ENCODE measurements at places on chromosomes 4 and X.

- H3K27ac ChIP-seq: no peak overlapping the region
- no peaks in the 10 kb centered on the region for H3K36me3 ChIP-seq
- no peaks in the 10 kb centered on the region for H3K27me3 ChIP-seq
- H3K4me1 ChIP-seq: no peaks in the 10 kb centered on the region
- no peak overlapping the region for H3K4me3 ChIP-seq
- no peak for DNase-seq
These were observed 22.8 kb upstream of the PIN4 start for GRCh38 chrX:72158773-72159172.

DNA sequence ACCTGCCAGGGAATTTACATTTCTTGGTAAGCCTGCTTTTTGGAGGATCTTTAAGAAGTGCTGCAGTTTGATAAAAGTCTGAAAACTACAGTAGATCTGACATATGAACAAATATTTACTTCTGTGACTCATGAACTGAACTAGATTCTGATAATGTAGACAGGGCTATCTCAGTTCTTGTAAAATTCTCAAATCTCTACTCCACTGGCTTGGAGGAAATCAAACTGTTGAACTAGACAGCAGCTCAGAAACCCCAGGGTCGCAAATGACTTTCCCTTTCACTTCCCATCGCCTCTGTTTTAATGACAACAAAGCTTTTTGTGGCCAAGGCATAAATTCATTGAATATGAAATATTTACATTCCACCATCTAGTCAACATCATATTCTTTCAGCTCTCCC lies 15.4 kb upstream of the OCIAD1 start:
- no peak overlapping the region for H3K27ac ChIP-seq
- H3K27me3 ChIP-seq: no peaks in the 10 kb centered on the region
- H3K4me1 ChIP-seq: no peaks in the 10 kb centered on the region
- H3K4me3 ChIP-seq: no peak overlapping the region
- no peak for DNase-seq
- H3K36me3 ChIP-seq: no peaks in the 10 kb centered on the region

DNA sequence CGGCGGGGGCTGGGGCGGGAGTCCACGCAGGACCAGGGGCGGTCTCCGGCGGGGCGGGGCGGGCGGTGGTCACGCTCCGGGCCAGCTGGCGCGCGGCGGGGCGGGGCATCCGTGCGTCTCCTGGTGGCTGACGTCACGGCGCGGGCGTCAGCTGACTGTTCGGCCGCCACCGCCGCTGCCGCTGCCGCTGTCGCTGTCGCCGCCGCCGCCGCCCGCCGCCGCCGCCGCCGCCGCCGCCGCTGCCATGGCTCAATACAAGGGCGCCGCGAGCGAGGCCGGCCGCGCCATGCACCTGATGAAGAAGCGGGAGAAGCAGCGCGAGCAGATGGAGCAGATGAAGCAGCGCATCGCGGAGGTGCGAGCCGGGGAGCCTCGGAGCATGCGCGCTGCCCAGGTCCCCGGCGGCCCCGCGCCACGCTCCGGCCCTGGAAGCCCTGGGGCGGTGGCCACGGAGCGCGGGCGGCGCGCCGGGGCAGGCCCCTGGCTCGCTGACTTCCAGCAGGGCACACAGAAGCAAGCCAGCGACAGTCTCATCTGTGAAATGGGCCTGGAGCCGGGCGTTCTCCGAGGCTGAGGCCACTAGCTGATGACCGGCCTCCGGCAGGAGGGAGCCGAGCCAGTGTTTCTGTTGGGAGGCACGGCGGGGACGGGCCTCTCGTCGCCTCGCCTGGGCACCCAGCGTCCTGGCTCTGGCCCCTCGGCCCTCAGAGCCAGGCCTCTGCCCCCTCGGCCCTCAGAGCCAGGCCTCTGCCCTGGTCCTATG lies at the start of gene FAM50A:
TSS of gene FAM50A (plus strand) at position 150 of the 763 bp plus-strand sequence. CDS start at position 245, 95 bp downstream.
- peak within 1 kb of the TSS; percentile 83 for H3K27ac ChIP-seq
- peak within 1 kb of the TSS; percentile 59 for H3K4me3 ChIP-seq
- peaks cover 20% of the 10 kb centered on the region for H3K4me1 ChIP-seq
- no peaks in the 10 kb centered on the region for H3K36me3 ChIP-seq
- peak; percentile 85 for DNase-seq

- H3K36me3 ChIP-seq: no peaks in the 10 kb centered on the region
- no peak overlapping the region for H3K27ac ChIP-seq
- DNase-seq: no peak
- H3K4me3 ChIP-seq: no peak overlapping the region
These were observed 27.7 kb upstream of the FREM3 start for GRCh38 chr4:143728166-143728565.

GRCh38 chrX:136627409-136627808 lies 20.5 kb upstream of the CD40LG start:
- H3K36me3 ChIP-seq: no peaks in the 10 kb centered on the region
- H3K27me3 ChIP-seq: peaks cover 9% of the 10 kb centered on the region
- no peaks in the 10 kb centered on the region for H3K4me1 ChIP-seq
- no peak overlapping the region for H3K4me3 ChIP-seq

DNA sequence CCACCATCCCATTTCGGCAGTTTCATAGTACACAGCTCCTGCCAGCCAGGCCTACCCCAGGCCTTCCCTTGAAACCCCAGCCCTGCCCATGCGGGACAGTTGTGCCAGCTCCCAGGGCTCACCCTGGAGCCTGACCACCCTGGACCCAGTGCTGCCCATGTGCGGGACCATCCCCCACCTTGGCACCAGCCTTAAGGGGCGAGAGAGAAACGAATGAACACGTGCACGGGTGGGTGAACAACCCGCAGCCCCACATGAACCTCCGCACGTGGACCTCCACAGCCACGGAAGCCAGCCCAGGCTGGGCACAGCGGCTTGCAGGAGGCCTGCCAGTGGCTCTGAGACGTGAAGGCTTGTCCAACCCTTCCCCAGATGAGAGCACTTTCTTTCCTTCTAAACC lies 76.0 kb upstream of the MXD4 start:
- H3K4me1 ChIP-seq: no peaks in the 10 kb centered on the region
- H3K27me3 ChIP-seq: no peaks in the 10 kb centered on the region
- H3K4me3 ChIP-seq: no peak overlapping the region
- no peaks in the 10 kb centered on the region for H3K36me3 ChIP-seq
- no peak for DNase-seq
- no peak overlapping the region for H3K27ac ChIP-seq

GRCh38 chr4:123327846-123328429 lies 68.7 kb upstream of the SPRY1 start:
- H3K27me3 ChIP-seq: no peaks in the 10 kb centered on the region
- H3K4me3 ChIP-seq: no peak overlapping the region
- H3K27ac ChIP-seq: no peak overlapping the region
- no peak for DNase-seq

- H3K4me3 ChIP-seq: no peak overlapping the region
- no peak overlapping the region for H3K27ac ChIP-seq
- DNase-seq: no peak
- H3K36me3 ChIP-seq: no peaks in the 10 kb centered on the region
- no peaks in the 10 kb centered on the region for H3K27me3 ChIP-seq
- peaks cover 9% of the 10 kb centered on the region for H3K4me1 ChIP-seq
These were observed 44.4 kb upstream of the STOX2 start for GRCh38 chr4:183860731-183861130.

DNA sequence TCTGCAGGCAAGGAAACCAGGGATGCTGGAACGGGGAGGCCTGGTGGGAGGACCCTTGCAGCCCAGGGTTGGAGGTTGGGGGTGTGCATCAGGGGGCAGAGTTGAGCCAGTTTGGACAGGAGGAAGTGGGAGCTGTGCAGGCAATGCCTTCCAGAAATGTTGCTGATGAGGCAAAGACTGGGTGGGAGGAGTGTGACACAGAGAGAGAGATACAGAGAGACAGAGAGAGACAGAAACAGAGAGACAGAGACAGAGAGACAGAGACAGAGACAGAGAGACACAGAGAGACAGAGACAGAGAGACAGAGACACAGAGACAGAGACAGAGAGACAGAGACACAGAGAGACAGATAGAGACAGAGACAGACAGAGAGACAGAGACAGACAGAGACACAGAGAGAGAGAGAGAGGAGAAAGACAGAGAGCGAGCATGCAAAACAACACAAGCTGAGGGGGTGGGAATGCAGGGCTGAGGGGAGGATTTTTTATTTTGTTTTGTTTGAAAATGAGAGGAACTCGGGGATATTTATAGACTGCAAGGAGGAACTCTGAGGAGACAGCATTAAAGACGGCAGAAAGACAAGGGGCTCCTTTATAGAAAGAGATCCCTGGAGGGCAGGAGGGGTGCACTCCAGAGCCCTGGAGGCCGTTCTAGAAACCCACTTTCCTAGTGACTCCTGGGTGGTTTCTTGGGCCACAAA lies 1.9 kb upstream of the HAUS3 start:
- peaks cover 11% of the 10 kb centered on the region for H3K36me3 ChIP-seq
- H3K4me3 ChIP-seq: no peak overlapping the region
- peak; percentile 69 for DNase-seq

- no peak for DNase-seq
- no peak overlapping the region for H3K4me3 ChIP-seq
- H3K36me3 ChIP-seq: peaks cover 4% of the 10 kb centered on the region
- H3K27me3 ChIP-seq: no peaks in the 10 kb centered on the region
These were observed 57.8 kb downstream of the SCFD2 start for GRCh38 chr4:53307819-53308780.

GRCh38 chr4:94537921-94538628 lies 86.3 kb downstream of the PDLIM5 start:
- peaks cover 6% of the 10 kb centered on the region for H3K36me3 ChIP-seq
- H3K27ac ChIP-seq: peak overlapping the region; percentile 56
- DNase-seq: no peak
- no peaks in the 10 kb centered on the region for H3K27me3 ChIP-seq
- peaks cover 58% of the 10 kb centered on the region for H3K4me1 ChIP-seq

DNA sequence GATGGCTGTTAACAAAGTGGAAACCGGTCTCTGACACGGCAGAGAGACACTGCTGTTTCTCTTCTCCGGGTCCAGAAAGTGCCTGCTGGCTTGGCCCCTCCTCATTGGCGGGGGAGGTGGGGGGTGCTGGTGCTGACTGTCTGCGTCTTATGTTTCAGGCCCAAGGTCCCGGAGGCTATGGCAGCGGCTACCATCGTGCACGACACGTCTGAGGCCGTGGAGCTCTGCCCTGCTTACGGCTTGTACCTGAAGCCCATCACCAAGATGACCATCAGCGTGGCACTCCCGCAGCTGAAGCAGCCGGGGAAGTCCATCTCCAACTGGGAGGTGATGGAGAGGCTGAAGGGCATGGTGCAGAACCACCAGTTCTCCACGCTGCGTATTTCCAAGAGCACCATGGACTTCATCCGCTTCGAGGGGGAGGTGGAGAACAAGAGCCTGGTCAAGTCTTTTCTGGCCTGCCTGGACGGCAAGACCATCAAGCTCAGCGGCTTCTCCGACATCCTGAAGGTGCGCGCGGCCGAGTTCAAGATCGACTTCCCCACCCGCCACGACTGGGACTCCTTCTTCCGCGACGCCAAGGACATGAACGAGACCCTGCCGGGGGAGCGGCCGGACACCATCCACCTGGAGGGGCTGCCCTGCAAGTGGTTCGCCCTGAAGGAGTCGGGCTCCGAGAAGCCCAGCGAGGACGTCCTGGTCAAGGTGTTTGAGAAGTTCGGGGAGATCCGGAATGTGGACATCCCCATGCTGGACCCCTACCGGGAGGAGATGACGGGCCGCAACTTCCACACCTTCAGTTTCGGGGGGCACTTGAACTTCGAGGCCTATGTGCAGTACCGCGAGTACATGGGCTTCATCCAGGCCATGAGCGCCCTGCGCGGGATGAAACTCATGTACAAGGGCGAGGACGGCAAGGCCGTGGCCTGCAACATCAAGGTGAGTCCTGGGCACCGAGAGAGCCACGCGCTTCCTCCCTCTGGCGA lies 2.2 kb downstream of the AKAP17A start:
- H3K4me1 ChIP-seq: peaks cover 26% of the 10 kb centered on the region
- no peak for DNase-seq
- peaks cover 49% of the 10 kb centered on the region for H3K36me3 ChIP-seq
- no peaks in the 10 kb centered on the region for H3K27me3 ChIP-seq

DNA sequence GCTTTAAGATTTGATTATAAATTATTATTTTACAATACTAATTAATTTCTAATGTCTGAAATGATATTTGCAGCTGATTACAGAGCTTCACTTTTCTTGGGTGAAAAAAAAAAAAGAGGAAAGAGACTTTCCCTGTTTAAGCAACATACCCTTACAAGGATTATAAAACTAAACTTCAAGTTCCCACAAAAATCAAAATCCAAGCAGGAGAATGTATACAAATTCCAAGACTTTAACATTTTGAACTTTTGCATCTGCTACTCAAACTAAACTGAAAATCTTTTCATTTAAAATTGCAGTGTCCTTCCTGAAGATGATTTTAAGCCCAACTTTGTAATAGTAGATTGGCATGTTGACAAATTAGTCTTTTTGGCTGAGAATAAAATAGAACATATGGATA lies 742.4 kb upstream of the INTU start:
- DNase-seq: no peak
- H3K4me3 ChIP-seq: no peak overlapping the region
- H3K36me3 ChIP-seq: no peaks in the 10 kb centered on the region
- no peaks in the 10 kb centered on the region for H3K4me1 ChIP-seq
- no peaks in the 10 kb centered on the region for H3K27me3 ChIP-seq
- no peak overlapping the region for H3K27ac ChIP-seq
